ENCODE measurements at places on chromosomes 5 and 9.
A peak's percentile ranks its signal among the peaks of the same experiment; 100 is the strongest.

- DNase-seq, result no peak
Measured at GRCh38 chr5:54388409-54388808, 67.1 kb upstream of the HSPB3 start.

GRCh38 chr5:14251733-14252132 is 108.6 kb downstream of the TRIO start:
- DNase-seq, result no peak

- DNase-seq, result no peak
Measured at GRCh38 chr9:131111854-131112311, 13.5 kb upstream of the NUP214 start.

DNA sequence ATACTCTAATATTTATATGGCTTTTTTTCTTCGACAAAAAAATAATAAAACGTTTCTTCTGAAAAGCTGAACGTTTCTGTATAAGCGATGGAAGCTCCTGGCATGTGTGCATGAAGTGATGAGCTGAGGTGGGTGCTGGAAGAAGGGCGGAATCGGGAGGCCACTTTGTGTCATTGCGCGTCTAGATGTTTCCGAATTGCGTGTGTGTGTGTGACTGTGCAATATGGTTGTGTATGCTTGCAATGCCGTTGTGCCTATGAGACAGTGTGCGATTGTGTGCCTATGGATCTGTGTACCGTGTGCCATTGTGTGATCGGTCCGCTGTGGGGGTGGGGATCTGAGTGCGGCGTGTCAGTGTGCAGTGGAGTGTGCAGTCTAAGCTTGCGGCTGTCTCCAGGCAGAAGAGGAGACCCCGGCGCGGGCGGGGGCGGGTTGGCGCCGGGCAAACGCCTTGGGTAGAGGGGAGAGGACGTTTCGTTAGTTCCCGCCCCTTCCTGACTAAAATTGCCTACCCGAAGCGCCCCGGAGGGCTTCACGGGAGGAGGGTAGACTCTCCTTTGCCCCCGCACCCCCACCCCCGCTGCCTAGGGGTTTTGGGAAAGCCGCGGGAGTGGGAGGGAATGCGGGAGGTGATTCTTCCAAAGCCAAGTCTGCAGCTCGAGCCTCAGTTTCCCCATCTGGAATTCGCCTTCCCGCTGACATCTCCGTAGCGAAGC is 24.2 kb downstream of the PCDHGC5 start:
- DNase-seq, result peak; percentile 56

DNA sequence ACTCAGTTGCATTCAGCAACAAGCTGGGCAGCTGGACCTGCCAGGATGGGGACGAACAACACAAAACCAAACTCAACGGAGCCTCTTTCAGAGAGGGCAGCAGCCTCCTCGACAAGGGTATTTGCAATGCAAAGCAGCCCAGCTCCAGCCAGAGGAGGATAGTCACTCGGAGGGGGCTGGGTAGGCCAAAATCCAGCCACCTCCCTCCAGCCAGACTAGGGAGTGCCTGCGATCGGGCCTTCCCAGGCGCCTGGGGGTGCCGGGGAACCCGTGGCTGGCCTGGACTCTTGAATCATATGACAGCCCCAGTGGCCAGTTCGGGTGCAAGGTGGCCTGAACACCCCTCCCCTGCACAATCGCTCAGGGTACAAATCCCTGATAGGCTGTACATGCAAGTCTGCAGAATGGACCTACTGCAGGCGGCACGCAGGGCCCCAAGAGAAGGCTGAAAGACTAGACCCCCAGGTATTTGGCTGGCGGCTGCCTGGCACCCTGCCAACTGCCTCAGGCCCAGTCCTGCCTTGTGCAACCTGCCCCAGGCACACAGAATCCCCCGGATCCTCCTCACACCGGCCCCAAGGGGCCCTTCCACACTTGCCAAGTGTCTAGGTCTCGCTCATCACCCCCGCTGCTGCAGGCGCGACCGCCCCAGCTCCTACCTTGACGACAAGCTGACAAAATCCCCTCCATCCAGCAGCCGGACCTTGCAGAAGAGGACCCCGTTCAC is 1.3 kb downstream of the EEIG1 start:
- no peak for DNase-seq

DNA sequence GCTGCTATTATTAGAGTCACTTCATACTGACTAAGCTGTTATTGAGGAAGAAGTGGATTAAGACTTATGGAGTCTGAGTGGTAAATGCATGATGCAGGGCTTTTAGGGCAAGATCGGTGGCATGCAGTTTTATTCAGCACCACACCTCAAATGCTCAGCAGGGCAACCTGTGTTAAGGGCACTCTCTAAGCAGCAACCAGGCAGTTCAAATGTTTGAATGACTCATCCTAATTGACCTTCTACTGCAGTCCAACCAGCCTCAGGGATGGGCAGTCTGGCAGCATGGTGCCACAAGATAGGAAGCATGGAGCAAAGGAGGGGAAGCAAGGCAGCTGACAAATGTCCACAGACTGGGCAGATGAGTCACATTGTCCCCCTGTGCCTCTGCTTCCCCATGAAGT is 80.2 kb upstream of the MIER3 start:
- no peak for DNase-seq

DNA sequence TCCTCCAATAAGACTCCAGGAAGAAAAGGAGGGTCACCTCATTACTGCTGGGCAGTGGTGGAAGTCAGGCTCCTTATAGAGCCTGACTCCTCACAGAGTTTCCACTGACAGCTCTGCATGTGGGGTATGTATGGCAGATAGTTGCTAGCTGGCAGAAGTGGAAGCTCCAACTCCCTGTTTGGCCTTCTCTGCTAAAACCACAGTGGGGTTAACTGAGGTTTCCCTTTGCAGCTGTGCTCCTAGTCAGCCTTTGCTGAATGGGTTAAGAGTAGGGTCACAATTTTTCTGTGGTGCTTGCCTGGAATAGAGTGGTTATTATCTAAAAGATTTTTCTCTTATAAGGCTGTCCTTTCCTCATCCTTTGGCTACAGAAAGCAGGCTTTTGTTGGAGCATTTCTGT is 327.5 kb downstream of the FBXL17 start:
- DNase-seq, result no peak

DNA sequence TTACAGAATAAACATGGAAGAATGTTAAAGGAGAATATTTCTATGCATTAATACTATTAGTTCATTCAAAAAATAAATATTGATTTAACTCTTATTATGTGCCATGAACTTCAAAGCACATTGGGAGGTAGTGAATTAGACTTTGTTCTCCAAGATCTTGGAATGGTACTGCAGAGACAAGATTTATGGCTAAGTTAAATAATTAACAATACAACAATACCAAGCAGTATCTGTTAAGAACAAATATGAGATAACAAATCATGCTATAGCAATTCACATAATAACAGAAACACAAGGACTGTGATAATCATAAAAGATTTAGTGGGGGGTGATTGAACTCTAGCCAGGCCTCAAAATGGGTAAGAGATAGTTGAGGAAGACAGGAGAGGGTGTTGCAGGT is 11.6 kb downstream of the NMUR2 start:
- no peak for DNase-seq

DNA sequence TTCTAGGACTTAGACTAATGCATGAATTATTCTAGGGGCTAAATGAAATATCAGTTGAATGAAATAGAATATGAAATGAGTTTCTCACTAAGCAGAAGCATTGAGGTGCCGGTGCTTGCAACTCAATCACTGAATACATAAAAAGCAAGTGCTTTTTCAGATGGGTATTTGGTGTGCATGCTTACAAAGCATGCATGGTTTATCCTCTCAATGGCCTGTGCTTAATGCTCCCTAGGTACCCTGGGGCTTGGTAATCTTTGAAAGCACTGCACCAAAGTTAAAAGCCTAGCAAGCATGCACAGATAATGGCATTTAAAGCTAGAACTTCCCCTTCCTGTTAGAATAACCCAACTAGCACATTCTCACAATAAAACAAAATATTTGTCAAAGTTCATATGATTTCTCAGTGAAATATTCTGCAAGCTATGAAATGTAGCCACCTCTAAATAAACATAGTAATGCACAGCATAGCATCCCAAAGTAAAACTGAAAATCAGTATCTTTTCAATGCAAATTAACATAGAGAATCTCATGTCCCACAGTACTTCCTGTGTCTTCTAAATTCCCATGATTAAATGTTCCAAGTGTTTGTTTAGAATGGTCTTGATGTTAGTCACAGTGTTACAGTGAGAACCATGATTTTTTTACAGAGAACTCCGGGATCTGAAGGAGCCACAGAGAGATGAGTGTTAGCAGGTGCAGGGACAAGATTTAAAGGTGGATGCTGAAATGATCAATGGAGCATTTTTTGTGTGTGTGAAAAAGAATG is 143.4 kb upstream of the CDH6 start:
- no peak for DNase-seq

Data from hematopoietic multipotent progenitor cell (in vitro differentiated cells).